ENCODE measurements at places on chromosomes 6 and 20.

DNA sequence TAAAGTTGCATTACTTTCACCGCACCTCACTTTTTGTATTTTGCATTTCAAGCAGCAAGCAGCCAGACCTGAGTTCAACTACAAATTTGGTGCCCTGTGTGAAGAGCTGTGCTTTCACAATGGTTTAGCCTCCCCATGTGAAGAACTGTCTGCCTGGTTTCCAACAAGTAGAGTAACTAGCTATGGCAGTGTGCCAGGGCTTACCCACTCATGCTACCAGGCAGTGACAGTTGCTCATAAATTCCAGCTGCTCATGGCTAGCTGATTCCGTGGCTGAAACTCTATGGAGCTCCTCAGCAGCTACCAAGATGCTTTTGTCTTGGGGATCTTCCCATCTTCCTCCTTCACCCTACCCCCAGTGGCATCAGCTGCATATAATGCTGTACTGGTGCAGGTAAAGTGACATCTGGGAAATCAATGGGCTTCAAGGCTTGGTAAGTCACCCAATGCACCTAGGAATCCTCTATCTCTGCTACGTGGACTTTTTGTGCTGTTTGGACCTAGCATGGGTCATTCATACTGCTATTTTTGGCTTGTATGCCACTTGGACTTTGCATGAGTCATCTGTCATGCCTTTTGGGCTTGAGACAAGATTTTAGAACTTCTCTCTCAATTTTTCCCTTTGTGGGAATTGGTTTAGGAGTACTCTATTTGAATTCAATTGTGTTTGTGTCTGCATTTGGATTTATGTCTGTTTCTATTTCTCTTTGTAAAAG lies 176.5 kb upstream of the GJE1 start:
- peak; percentile 7 for DNase-seq

GRCh38 chr6:90065173-90065572 lies 170.9 kb downstream of the GJA10 start:
- DNase-seq: peak; percentile 47

DNA sequence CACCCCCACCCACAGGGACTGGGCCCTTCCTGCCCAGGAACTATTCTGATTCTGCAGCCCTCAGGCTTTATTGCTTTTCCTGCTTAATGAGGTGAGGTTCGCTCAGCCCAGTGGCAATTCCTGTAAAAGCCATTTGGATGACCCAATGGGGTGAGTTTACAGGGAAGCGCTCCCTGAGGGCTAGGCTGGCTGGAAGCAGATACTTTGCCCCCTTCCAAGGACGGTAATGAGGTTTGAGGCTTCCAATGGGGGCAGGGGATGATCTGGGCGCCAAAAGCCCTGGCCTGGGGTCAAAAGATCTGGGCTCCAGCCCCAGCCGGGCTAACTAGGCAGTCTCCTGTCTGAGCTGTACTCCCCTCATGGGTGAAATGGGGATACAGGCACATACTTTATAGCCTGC lies 41.8 kb downstream of the RIPOR3 start:
- DNase-seq: peak; percentile 48

DNA sequence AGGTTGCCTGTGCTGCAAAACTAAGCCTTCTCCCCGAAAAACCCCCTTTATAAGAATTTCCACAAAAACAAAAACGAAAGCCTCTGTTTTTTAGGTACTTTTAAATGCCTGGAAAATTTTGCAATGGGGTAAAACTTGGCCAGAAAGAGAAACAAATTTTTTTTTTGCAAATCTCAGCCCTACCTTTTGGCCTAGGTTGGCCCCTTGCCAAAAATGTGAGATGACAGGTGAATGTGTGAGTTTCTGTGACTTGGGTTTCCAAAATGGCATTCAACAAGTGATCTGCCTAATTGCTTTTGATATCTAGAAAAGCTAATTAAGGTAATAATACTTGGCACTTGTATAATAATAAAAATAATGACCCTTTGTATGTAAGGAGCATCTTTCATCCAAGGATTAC lies 48.4 kb downstream of the MAFB start:
- no peak for DNase-seq

DNA sequence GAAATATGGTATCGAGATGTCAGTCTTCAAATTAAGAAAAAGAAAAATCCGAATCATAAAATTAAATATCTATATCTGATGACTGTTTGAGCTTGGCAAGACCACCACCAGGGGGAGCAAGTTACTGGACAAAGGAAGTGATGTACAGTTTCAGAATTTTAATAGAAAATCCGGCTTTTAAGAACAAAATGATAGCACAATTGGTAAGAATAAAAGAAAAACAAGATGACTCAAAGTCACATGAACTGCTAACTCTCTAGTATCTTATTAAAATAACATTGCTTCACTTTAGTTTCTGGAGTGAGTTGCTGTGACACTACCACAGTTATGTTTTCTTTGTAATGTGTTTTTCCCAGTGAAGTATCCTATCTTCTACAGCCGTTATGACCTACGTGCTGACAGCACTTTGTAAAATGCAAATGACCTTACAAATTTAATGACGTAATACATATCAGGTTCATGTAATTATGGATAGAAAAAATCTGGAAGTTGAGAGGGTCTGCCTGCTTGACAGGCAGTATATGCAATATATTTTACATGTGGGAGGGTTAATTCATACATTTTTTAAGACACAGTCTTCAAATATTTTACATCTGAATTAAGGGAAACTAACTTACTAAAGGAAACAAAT lies 405.3 kb upstream of the HS3ST5 start:
- peak; percentile 22 for DNase-seq

DNA sequence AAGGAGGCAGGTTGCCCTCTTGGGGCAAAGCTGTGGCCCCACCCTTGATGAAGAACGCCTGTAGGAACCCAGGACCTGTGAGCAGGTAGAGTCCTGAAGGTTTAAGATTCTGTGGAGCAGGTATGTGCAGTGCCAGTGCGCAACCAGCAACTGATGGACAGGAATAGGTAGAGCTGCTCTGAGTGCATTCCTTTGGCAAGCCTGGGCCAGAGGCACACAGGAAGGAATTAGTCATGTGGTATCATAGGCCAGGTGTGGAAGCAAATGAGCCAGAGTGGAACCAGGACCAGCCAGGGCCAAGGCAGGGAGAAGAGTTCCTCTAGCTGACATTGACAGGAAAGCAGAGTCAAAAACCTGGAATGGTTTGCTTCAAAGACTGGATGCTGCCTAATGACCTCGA lies 1.4 kb upstream of the KHDC1 start:
- no peak for DNase-seq

- DNase-seq: no peak
These were observed 18.1 kb downstream of the KCNK5 start for GRCh38 chr6:39211183-39211582.

DNA sequence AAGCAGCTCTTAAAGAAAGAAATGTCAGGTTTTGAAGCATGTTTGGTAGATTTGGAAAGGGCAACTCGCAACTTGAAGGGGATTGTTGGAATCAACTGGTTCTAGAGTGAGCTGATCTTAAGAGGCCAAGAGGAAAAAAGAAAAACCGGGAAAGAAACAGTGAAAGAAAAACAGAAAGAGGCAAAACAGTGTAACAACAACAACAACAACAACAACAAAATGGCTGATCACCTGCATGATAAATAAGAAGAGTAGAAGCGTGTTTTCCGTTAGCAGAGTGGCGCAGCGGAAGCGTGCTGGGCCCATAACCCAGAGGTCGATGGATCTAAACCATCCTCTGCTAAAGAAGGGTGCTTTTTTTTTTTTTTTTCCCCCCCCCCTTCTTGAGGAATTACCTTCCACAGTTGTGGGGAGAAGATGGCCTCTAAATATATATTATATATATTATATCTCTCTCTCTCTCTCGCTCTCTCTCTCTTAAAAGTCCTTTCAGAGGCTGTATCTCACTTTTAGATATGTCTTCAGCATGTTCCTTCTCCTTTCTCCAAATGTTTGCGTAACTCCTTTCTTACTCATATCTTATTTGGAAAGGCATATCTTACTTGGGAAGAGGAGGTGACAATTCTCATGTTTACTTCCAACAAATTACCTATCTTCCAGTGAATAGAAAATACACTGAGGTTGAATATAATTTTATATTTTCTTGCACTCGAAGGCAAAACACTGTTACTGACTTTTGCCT lies 134.4 kb downstream of the OR2B2 start:
- DNase-seq: peak; percentile 74

DNA sequence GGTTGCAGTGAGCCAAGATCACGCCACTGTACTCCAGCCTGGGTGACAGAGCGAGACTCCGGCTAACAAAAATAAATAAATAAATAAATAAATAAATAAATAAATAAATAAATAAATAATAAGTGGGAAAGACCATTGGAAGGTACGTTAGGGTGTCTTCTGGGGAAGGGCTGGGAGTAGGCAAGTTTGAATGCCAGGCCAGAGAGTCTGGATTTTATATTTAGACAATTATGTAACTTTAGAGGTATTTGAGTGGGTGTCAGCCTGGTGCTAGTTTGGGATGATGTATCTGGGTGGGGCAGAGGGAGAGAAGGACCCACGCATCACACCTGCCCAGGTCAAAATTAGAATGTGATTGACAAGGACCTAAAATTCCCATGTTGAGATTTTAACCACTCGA lies 108.5 kb upstream of the PRND start:
- no peak for DNase-seq

DNA sequence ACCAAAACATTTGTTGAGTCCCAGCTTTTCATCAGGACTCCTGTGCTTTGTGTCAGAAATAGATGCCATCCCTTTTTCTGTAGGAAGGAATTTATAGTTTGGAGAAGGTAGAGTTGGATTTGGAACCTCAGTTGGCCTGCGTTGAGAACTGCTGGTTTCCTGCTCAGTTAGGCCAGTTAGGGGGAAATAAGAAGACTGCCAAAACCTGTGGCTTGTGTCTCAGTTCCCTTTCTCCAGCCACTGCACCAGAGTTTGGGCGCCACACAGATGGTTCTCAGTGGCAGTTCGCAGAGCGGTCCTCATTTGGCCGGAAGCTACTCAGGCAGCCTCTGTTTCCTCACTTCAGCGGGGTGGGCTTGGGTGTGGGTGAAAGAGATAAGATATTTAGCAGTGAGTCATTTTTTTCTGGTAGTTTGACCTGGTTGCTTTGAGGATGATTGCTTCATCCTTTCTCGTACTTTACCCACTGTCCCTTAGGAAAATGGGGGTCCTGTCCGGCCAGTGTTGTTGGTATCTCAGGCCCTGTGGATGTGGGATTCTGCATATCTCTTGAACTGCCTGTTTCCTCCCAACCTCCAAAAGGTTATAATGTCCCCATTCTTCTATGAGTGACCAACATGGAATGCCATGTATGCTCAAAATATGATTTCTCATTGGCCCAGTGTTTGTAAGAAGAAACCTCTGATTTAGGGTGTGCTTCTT lies 53.7 kb downstream of the JARID2 start:
- DNase-seq: no peak

DNA sequence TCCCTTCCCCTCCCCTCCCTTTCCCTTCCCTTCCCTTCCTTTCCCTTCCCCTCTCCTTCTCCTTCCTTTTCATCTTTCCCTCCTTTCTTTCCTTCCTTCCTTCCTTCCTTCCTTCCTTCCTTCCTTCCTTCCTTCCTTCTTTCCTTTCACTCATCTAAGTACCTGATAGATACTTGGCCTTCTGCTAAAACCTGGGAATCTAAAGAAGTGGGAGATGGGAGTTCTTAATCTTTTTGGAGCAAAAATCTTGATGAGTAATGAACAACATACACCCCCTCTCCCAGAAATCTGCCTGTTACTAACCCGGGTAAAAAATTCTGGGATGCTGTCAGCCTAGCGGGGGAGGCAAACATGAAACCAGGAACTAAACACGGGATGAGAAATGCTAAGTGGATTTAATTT lies 100.7 kb downstream of the VEGFA start:
- no peak for DNase-seq

- DNase-seq: peak; percentile 31
These were observed 199.1 kb downstream of the SCP2D1 start for GRCh38 chr20:19012676-19013075.

DNA sequence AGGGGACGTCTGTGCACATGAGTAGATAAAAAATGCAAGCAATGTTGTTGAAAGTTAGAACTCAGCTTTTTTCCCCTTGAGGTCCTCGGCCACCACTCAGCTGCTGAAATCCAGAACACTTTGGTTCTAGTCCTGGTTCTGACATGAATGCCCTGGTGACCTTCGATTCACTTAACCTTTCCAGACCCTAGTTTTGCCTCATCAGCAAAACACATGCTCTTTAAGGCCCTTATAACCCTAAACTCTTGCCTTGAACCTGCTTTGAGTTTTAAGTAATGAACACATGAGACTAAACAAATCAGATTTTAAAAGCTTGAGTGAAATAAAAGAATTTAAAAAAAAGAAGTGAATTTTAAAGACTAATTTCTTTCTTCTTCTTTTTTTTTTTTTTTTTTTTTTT lies 33.4 kb downstream of the BMP6 start:
- DNase-seq: no peak

DNA sequence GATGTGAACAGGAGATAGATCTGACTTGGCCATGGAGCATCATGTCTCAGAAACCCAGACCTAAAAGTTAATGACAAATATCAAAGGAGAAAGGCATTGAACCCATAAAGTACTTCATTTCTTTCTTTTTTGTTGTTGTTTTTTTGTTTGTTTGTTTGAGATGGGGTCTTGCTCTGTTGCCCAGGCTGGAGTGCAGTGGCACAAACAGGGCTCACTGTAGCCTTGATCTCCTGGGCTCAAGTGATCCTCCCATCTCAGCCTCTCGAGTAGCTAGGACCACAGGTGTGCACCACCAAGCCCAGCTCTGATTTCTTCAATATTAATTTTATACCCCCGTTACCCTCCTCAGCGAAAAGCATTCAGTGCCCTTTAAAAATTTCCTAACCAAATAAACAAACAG lies 45.8 kb downstream of the KIF16B start:
- no peak for DNase-seq

Measured in mesendoderm (in vitro differentiated cells).